ENCODE measurements at places on chromosomes 1 and 21.

GRCh38 chr21:17497316-17497715 lies 15.5 kb upstream of the CXADR start:
- no peak for DNase-seq

- no peak for DNase-seq
Measured at GRCh38 chr1:217647791-217648190, 16.6 kb downstream of the SPATA17 start.

DNA sequence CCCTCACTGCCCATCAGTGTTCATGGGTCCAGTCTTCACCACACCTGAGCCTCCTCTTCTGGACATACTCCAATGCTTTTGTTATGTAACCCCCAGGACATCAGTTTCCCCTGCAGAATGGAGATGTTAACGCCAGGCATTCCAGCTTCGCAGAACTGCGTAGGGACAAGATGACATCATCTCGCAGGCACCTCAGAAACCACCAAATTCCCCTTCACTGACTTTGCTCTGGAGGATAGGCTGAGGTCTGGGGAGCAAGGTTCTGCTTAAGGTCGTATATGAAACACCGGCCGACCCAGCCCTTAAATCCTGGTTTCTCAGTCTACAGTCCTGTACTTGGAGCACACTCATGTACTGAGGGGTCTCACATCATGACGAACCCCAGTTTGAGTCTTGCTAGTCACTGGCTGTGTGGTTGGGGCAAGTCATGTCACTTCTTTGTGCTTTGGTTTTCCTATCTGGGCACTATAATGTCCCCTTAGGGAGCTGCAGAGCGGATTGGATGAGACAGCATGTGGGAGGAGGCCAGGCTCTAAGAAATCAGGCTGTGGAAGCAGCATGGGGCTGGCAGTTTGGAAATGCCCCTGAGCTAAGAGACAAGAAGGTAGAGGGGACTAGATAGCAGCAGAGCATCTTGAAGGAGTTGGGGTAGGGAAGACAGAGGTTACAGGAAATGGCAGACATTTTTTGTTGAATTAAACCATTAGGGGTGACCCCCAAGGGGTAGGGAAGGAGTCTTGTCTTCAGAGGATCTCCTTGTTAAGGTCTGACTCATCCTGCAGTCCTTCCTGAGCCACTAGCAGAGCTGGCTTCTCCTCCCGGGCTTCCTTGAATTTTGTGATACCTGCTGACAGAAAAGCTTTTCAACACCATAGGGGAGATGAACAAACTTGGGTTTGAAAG lies 138.3 kb downstream of the FOXD2 start:
- no peak for DNase-seq

GRCh38 chr1:43636006-43636641 lies 13.8 kb upstream of the KDM4A start:
- no peak for DNase-seq

DNA sequence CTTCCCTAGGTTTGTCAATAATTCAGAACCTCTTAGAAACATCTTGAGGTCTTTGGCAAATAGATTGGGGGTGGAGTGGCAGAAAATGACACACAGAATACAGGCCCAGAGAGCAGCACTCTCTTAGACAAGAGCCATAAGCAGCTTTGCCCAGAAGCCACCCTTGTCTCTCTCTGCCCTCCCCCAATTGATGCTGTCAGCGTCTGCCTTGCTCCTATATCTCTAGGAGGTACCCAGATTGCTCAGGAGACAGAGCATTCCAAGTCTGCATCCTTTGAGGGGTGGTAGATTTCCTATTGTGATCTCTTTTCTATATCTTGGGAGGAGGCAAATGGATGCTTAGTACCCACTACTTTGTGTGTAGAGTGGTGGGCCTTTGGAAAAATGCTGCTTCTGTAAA lies 1.8 kb downstream of the RGL1 start:
- no peak for DNase-seq

- DNase-seq, result no peak
Measured at GRCh38 chr21:14591882-14592281, 45.8 kb upstream of the SAMSN1 start.

DNA sequence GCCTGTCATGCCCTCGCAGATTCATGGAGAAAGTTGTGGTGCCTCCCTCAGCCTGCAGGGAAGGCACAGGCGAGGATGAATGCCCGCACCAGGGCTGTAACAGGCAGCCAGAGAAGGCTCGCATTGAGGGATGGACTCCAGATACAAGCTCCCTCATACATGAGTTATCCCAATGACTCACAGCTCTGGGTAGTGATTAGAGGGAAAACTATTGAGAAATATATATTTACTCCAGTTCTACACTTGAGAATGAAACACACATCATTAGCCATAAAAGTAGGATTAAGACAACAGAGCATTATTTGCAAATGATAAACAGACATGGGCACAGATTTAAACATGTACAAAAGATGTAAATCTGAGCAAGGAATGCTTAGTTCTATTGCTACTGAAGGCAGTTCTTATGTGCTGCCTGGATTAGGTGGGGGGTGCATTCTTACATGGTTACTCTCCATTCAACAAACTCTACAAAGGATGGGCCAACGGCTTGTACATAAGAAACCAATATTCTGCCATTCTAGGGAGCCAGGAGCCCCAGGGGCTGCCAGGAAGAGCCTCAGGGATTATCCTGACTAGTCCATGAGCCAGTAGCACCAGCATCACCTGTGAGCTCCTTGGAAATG lies 97.9 kb downstream of the CSMD2 start:
- DNase-seq, result no peak

- DNase-seq, result no peak
Measured at GRCh38 chr1:242546849-242547729, 22.6 kb upstream of the PLD5 start.

DNA sequence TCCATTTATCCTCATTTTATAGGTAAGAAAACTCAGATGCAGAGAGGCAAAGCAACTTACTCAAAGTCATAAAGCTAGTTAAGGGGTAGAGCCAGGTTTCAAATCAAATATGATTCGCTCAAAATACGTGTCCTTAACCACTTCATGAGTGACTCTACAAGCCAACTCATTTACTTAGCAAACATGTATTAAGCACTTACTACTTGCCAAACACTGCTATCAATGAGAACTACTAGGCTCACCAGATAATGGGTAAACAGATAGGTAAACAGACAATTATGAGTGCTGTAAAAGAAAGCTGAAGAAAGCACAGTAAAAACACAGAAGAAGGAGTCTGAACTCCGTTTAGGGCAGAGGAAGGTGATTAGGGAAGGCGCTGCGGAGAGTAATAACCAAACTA lies 65.9 kb downstream of the WDR64 start:
- no peak for DNase-seq

Data from NCI-H187 (cell line).